ENCODE measurements at places on chromosomes 2 and 18.

GRCh38 chr2:241961454-241961853, 91.9 kb downstream of the RTP5 start:
- DNase-seq = no peak

DNA sequence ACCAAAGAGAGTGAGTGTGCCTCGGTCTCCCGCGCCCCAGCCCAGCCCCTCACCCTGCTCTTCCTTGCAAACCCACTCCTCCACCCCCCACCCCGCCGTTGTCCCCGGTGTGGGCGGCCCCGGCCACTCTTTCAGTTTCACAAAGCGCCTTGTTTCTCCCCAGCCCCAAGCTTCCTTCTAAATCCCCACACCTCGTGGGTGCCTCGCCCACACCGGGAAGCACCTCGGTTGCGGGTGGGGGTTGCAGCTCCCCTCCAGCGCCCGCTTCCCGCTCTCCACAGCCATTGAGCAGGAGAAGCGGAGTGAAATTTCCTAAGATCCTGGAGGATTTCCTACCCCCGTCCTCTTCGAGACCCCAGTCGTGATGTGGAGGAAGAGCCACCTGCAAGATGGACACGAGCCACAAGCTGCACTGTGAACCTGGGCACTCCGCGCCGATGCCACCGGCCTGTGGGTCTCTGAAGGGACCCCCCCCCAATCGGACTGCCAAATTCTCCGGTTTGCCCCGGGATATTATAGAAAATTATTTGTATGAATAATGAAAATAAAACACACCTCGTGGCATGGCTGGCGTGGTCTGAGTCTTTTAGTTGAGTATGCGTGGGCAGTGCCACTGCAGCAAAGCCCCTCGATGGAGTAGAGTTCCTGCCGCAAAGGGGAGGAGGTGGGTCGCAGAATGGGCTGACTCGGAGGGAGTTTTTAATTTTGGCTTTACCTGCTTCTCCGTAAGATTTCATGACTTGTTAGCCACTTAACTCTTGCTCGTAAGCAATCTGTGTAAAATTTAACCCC, 848 bp downstream of the TMSB10 start:
- no peak for DNase-seq

DNA sequence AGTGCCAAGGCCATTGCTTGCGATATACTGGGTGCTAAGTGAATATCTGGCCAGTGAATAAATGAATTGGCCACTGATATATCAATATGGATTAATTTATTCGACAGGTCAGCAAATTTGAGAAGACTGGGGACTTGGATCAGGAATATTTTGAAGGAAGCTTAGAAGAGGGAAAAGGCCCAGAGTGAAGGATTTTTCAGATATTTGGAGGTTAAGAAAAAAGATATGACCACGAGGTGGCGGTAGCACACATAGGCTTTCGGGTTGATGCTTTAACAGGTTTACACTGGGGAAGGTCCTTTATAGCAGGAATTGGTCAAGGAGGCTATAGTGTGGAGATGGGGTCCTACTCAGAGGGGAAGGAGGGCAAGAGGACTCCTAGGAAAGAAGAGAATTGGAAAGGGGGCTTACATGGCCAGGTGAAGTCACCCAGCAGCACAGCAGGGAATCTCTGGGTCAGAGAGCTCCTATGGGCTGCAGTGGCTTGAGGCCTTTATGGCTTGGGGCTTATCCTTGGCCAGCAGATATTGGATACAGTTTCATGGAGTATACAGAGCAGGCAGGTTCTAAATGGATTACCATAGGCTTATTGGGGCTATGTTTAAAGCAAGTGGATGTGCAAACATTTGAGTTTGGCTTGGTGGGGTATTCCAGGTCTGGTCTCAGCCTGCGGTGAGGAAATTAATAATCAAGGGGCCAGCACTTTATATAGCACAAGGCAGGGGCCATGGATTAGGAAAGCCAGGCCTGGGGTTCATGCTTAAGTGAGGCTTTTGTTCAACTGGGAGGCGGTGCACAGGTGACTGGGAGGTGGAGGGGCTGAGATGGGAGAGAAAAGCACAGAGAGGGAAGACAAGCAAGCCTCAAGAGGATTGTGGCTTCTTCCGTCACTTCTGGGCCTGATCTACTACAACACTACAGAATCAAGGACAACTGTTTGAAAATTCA, 9.7 kb downstream of the IL1RN start:
- no peak for DNase-seq

DNA sequence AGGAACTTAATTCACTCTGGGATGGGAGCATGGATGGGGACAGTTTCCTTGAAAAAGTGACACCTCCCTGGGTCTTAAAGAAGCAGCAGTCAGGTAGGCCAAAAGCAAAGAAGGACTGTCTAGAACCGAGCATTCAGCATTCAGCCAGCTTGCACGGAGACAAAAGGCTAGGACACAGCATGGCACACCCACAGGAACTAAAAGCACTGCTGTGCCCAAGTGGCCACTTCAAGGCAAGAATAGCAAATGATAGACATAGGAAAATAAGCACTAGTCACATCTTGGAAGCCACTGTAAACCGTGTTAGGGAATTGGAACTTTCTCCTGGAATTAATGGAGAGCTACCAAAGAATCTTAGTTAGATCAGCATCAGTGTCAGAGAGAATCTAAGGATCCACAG, 47.0 kb downstream of the LRP2 start:
- no peak for DNase-seq

DNA sequence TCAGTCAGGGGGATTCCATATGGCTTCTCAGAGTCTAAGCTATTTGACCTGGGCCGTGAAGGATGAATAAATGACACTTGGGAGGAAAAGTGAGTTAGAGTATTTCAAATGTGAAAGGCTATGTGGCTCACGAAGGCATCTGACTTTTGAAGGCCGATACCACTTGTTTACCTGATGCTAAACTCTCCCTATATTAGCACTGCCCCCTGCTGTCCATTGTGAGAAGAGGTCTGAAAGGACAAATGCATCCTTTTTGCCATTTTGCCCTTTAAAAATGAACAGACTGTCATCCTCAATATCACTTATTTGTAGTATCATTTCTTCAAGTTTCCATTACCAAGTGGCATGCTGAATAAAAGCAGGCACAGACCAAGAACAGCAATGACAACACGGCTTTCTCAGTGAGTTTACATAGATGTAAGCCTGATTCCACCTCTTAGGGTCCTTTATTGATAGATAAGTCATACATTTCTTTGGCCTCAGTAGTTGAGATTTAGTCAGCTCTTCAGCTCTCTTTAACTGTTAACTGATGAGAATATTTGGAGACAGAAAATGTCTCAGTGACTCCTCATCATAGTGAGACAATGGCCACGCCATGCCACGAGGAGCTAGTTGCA, 40.1 kb downstream of the DOCK10 start:
- DNase-seq = no peak

Data from NCI-H1930 (cell line).